ENCODE measurements at places on chromosomes 12 and 14.

DNA sequence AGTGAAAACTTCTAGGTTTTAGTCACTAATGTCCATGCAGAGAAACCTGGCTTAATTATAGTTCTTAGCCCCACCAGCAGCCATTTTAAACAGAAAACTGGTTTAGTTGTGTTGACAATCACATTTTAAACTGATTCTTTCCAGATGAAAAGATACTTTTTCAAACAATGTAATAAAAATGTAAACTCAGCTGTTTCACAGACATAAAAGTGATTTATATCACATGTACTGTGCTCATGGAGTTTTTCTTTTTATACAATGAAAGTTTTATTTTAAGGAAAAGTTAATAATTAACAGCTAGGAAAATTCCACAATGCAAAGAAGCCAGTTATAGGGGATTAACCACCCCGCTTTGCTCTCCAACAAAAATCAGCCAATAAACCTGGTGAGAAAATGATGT lies 129.7 kb downstream of the PAX9 start:
- no peak for DNase-seq

DNA sequence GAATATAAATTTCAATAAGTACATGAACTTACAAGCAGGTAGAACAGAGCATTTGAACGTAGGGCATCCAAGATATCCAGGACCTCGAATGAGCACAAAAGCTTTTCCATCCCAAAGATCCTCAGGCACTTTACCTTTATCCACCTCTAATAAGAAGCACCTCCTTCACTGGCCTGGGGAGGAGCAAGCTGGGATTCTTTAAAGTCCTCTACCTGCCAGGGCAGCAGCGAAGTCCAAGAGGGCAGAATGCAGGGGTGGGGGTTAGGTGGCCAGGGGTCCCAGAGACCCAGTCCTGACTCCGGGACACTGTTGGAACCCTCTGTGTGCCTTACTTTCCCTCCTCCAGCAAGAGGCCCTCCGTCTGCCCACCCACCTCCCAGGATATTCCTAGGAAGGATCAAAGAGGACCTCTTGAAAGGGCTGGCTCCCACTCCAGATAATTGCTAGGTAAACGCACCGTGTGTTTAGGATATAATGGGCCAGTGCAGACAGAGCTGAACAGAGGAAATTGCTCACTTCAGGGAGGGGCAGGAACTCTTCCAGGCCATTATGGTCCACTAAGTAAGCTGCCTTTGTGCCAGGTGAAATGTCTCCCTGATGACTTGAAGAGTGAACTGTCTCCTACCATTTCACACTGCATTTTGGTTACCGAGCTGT lies 68.1 kb downstream of the TTC9 start:
- no peak for DNase-seq

DNA sequence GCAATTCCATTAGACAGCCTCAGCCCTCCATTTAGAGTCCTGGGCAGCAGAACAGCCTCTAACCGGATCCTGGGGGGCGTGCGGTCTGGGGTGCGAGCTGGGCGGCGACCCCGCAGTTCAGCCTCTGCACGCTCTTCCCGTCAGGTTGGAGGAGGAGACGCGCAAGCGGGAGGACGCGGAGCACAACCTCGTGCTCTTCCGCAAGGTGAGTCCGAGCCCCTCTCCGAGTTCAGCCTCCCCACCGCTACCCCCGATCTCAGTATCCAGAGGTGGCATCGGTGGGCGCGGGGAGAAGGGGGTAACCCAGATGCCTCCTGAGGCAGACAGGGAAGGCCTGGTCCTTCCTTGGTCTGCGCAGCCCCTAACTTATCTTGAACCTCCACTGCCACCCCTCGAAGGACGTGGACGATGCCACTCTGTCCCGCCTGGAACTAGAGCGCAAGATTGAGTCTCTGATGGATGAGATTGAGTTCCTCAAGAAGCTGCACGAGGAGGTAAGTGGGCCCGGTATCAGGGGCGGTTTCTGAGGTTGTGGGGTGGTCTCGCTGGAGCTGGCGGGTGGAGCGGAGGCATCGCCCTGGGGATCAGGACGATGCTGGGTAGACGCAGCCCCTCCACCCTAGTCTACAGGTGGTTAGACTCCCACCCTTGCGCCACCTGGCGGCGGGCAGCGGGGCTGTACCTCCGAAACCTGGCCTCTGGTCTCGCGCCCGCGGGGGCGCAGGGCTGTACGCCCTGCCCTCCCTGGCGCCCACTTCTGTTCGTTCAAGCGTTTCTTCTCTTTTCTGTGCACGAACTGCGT lies 1.3 kb downstream of the PRPH start:
- DNase-seq = peak; percentile 30

DNA sequence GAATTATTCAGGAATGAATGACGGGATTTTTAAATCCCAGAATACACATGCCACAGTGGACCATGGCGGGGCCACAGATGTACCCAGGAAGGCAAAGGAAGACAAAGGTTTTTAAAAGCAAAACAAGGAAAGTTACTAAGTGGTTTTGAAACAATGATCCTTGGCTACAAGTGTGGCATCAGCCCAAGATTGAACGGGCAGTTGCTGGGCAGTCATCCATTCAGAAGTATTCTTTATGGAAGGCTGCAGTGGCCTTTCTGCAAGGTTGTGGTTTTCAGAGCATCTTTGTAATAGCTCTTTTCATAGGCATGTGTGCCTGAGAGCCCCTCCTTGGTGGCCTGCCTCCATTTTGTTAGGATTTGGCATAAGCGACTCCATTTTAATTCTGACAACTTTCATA lies 13.4 kb upstream of the IFI27 start:
- no peak for DNase-seq

GRCh38 chr14:20630340-20631022 lies 11.0 kb downstream of the OR6S1 start:
- DNase-seq = no peak

GRCh38 chr12:67193704-67194103 lies 75.5 kb upstream of the CAND1 start:
- no peak for DNase-seq

DNA sequence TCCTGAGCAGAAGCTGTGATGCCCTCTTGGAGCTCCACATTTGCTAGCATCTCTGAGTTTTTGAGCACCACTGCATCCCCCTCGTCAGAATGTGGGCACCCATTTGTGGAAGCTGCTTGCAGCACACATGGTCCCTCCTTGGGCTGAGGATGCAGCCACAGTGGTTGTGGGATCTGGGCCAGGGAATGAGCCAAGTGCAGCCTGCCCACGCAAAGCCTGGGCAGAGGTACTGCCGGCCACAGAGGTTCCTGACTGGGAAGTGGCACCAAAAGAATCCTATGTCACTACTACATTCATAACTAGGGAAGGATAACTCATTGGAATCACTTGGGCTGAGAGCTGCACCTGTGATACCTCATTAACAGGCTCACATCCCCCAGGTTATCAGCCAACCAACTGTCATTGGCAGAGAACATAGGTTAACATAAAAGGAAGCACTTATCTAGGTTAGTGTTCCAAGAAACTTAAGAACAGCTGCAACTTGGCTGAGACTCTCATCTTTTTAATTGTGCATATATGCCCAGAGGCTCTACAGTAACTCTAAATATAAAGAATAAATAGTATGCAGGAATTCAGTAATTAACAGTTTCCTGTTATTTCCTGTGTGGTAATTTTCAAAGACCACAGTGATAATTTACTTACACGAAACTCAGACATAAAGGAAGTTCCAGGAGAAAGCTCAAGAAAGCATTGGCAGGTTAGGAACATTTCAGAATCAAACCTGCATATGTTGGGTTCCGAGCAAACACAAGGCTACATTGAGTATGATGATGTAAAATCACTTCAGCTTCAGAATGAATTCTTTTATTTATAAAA lies 145.3 kb downstream of the BCAT1 start:
- DNase-seq = no peak

DNA sequence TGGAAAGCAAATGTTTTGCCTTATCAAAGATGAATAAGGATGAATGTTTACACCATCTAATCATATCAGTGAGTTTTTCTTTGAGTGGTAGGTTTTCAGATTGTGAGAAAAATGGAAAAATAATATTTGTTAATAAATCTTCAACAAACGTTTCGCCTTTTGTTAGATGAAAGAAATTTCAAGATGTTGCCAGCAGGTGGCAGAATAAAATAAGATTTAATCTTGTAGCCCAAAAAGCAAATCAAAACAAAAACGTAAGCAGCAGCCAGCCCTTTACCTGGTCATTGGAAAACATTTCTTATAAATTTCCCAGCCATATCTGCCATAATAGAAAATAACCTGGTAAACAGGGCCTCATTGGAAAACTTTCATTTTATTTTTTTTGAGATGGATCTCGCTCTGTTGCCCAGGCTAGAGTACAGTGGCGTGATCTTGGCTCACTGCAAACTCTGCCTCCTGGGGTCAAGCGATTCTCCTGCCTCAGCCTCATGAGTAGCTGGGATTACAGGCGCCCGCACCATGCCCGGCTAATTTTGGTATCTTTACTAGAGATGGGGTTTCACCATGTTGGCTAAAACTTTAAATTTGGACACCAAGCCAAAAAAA lies 15.4 kb upstream of the TMEM120B start:
- DNase-seq = no peak
